ENCODE measurements at places on chromosomes 7 and 10.
A peak's percentile ranks its signal among the peaks of the same experiment; 100 is the strongest.

GRCh38 chr10:6494936-6495592, 85.0 kb downstream of the PRKCQ start:
- no peak for DNase-seq

DNA sequence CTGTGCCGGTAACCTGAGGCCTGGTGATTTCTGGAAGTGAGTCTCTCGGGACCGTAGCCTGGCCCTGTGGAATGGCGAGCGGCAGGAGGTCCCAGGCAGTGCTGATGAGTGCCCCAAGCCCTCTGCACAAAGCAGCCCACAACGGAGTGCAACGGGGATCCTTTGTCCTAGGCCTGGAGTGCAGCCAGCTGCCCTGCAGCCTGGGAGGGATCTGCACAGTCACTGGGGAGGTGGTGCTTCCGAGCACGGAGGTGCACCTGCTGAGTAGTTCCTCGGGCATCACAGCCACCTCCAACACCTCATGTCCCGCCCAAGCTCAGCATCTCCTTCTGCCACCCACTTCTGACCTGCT, 162.8 kb upstream of the ZMIZ1 start:
- no peak for DNase-seq

DNA sequence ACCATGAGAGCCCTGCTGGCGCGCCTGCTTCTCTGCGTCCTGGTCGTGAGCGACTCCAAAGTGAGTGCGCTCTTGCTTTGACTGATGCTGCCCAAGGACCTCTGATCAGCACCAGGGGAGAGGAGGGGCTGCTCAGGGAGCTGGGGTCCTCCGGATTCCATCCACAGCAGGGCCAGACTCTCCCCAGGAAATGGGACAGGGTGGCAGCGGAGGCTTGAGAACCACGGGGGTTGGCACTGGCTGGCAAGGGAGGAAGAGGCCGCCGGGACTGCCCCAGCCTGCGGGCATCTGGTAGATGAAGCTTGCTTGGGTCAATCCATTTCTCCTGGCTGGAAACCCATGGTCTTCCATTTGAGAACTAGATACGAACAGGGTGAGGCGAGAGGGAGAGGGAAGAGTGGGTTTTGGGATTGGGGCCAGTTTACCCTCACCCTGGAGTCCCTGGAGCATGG, 647 bp downstream of the PLAU start:
- no peak for DNase-seq

DNA sequence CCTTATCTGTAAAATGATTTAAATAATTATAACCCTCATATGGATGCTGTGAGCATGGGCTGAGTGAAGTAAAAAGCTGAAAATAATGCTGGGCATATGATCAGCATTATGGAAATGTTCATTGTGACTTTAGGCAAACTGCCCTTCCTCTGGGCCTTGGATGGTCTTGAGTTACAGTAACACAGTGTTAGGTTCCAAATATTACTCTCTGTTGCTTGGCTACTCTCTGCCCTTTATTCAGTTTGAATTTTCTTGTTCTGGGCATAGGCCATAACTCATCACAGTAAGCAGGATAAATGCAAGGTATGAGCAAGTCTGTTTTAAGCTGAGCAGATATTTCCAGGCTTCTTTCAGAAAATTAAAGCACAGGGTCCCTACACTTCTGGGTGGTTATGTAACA, 868.0 kb downstream of the KCNMA1 start:
- no peak for DNase-seq

GRCh38 chr10:230758-231157, 95.5 kb downstream of the ZMYND11 start:
- no peak for DNase-seq

- no peak for DNase-seq
Measured at GRCh38 chr7:39504963-39505362, 61.2 kb upstream of the YAE1 start.

DNA sequence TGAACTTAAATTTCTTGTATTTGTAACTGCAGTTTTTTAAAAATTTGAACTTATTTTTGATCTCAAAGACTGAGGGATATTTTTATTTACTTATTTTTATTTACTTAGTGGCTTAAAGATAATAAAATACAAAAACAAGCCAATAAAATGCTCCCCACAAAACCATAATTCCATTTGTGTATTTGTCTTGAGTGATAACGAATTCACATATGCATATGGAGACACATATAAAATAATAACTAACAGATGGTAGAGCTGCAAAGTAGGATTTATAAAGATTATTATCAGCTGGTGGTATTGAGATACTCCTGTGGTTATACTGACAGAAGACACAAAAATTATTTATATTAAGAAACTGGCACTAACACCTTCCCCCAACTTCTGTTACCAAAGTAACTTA, 90.2 kb upstream of the RPA3 start:
- DNase-seq, result peak; percentile 74

DNA sequence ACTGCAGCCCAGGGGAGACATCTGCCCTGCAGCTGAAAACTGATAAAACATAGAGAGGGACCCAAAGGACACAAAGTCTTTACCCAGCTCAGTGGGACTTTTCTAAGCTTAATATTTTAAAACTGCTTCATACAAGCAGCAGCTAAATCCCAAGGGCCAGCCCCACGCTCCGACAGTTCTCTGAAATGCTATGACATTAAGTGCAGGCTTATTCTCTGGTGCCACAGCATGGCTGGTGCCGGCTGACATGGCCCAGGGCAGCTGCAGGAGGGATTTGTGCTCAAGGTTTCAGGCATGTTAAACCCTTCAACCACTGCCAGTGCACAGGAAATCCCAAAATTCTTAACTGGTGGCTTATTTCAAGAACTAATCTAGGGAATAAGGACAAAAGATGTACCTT, 170.9 kb downstream of the PARD3 start:
- no peak for DNase-seq

GRCh38 chr10:4395731-4396130, 430.3 kb upstream of the AKR1E2 start:
- no peak for DNase-seq

GRCh38 chr10:70551971-70552422, 50.5 kb downstream of the PRF1 start:
- DNase-seq, result no peak

GRCh38 chr10:49039409-49039808, 75.9 kb downstream of the VSTM4 start:
- no peak for DNase-seq

GRCh38 chr10:63677001-63677400, 155.8 kb downstream of the REEP3 start:
- no peak for DNase-seq

- DNase-seq, result no peak
Measured at GRCh38 chr10:50281210-50281966, 30.1 kb upstream of the ASAH2 start.

GRCh38 chr10:45553155-45553554, 119.4 kb downstream of the ZFAND4 start:
- DNase-seq, result no peak

- no peak for DNase-seq
Measured at GRCh38 chr7:151683615-151684407, 164.1 kb upstream of the RHEB start.

DNA sequence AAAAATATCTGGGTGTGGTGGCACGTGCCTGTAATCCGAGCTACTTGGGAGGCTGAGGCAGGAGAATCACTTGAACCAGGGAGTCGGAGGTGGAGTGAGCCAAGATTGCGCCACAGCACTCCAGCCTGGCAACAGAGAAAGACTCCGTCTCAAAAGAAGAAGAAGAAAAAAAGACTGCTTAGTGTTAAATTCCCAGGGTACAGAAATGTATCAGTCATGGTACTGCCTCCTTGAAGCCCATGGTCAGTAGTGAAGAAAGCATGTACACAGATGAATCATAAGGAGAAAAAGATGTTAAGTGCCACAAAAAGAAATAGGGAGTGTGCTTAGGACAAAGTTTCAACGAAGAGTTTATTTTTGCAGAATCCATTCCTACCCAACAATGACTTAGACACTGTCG, 62.5 kb upstream of the KMT2E start:
- no peak for DNase-seq

DNA sequence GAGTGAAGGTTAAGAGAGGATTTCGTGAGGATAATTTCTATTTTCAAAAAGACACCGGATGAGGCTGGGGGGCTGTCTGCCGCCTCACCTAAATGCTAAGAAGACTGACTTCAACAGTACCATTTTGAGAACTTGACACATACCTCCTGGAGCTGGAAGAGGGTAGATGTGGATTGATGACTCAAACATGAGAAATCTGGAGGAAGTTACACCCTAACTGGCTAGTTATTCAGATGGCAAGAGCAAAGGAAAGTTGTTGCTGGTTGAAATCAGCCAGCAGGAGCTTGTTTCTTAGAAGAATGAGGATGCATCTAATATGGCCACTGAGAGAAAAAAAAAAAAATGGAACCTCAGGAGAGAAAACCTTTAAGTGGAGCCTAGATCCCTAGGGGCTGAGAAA, 76.2 kb upstream of the KIAA1217 start:
- DNase-seq, result no peak

DNA sequence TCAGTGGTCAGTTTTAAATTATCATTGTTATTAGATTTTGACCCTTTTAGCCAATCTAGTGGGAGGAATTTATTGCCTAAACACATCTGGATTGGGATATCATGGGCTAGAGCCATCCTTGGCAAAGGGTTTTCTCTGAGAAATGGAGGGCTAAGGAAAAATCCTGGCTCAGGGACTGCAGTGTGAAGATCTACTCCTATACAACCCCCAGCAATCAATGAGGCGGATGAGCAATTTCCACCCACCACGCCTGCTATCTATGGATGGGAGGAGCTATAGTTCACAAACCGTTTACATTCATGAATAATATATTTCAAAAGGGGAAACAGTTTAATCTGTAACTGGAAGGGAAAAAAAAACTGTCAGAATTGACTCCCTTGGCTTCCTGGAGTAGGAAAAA, 2.7 kb downstream of the CAV1 start:
- DNase-seq, result no peak

DNA sequence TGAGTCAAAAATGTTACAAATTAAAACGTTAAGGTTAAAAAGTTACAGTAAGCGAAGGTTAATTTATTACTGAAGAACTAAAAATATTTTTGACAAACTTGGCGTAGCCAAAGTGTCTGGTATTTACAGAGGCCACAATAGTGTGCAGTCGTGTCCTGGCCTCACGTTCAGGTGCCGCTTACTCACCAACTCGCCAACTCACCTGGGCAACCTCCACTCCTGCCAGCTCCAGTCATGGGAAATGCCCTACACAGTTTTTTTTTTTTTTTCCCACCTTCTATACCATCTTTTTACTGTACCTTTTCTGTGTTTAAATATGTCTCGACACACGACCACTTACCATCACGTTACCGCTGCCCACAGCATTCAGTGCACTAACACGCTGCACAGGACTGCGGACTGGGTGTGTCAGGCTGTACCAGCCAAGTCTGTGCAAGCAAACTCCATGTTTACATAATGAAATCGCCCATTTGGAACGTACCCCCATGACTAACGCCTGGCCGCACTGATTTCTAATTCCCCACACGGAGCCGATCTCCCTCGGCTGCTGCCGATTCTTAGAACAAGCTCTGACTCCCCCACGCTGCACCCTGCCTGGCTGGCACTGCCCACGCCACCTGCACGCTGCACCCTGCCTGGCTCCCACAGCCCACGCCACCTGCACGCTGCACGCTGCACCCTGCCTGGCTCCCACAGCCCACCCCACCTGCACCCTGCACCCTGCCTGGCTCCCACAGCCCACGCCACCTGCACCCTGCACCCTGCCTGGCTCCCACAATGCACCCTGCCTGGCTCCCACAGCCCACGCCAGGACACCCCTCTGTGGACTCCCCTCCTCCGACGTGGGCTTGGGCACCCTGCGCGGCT, 203.1 kb downstream of the ZMYND11 start:
- no peak for DNase-seq

DNA sequence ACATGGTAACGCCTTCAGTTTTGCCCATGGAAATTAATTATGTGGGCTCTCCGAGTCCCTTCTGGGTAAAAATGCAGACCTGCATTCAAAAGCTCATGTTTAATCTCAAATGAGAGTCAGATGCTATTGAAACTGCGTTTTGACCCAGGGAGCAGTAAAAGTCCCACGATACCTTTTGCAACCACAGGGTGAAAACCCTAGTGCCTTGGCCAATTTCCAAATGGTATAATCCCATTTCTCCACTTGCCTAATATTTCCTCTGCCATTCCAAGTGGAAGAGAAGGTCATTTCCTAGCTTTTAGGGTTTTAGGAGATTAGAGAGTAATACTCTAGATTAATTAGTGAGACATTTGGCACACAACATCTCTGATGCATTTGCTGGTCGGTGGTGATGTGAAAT, 132.5 kb downstream of the NRP1 start:
- no peak for DNase-seq

DNA sequence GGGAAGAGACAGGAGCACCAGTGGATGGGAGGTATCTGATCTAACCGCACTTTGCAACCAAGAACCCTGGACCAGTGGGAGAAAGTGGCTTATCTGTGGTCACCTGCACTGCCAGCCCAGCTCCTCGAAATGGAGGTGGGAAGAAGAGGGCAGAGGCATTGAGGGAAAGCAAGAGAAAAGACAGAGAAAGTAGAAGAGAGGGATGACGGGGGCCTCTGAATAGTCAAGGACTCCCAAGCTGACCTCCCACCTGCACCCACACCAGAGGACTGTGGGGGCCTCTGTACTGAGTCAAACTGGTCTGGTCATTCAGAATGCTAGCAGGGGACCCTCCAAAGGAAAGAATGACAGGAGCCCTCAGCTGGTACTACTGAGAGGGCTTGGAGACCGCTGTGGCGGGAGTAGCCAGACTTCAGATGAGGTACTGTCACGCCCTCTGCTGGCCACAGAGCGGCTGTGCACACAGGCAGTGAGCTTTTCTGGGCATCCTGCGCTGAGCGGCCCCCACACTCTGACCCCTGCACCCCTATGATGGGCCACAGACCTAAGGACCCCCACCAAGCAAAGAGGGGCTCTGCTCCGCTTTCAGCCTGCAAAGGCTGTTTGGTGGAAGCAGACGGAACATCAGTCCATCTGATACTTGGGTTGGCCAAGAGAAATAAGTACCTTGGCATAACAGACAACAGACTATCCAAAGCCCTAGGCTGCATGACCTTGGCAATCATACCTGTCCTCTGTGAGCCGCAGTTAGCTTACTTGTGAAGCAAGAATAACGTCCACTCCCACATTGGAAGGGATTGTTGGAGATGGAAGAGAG, 112.9 kb downstream of the COL13A1 start:
- peak; percentile 3 for DNase-seq

DNA sequence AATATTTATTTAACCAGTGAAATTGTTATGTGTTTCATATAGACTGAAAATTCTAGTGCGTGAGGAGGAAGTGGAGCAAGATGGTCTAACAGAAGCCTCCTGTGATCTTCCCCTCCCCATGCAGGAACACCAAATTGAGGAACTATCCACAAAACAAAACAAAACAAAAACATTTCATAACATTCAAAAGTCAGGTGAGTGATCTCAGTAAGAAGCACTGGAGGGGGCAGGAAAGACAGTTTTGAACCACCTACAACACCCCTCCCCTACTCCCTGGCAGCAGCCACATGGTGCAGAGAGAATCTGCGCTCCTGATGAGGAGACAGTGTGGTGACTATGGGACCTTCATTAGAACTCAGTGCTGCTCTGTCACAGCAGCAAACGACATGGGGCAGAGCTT, 221.9 kb upstream of the SEMA3C start:
- no peak for DNase-seq

DNA sequence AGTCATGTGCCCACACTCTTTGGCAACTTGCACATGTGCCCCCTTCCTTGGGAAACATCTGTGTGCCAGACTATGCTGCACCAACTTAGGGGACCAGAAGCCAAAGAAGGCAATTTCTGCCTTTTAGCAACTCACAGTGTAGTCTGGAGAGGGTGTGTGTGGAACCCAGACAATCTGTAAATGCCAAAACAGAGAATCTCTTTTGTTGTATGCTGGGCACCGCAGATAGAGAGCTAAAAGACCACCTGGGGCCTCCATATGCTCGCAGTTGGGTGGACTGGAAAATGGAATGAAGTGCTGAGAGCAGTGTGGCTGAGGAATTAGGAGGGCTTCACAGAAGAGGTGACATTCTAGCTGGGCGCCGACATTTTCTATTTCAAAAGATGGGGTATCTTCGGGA, 26.4 kb downstream of the UBTD1 start:
- no peak for DNase-seq

All from DMS 273 treated with DMSO at 0.1 percent for 48 hours (cell line).